ENCODE measurements at places on chromosomes 5 and 9.
A peak's percentile ranks its signal among the peaks of the same experiment; 100 is the strongest.

GRCh38 chr5:6713274-6714225 lies at the start of gene TENT4A:
TSS of gene TENT4A (plus strand) at chr5:6713432. CDS start at chr5:6713984, 552 bp downstream.
- DNase-seq: peak; percentile 8

DNA sequence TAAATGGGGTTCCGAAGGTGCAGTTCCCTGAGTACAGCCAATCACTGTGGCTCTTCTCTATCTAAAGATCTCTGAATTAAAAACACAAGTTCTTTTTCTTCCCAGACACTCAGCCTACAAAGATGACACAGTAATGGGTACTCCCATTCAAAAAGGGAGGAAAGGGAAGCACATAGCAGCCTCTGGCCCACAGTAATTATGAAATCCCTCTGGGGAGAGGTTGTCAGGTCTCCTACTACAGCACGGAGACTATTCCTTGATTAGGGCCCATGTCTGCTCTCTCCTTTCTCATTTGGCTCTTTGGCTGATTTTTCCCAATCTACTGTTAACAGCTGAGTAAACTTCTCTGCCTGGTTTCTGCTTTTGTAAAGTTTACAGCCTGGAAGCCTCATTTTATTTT lies 62.0 kb upstream of the RANBP3L start:
- DNase-seq: no peak

- no peak for DNase-seq
These were observed 61.4 kb upstream of the ADRA1B start for GRCh38 chr5:159854916-159855315.

GRCh38 chr9:87684627-87685219 lies 41.2 kb upstream of the CTSL start:
- no peak for DNase-seq

GRCh38 chr5:179307013-179307800 lies 38.1 kb downstream of the ADAMTS2 start:
- no peak for DNase-seq

DNA sequence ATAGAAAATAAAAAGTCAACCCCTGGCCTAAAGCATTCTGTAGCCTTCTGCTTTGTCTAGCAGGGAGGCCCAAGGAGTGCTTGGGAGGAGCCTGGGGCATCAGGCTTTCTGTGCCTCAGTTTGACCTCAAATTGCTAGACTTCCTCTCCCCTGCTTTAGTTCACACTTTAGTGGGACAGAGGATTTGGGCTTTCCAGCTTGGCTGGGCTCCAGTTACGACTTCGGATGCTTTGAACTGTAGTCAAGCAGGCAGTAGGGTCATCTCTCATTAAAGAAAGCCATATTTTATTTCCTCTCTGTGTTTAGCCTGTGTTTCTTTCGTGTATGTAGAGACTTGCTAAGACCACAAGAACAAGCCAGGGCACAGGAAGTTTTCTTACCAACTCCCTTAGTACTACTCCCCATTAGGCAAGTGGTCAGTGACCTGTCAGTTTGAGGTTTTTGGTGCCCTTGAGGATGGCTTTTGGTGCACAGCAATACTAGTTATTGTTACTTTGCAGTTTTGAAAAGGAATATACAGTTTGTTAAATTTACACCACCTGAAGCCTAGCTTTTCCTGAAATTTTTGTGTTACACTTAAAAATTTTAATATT lies 334.7 kb downstream of the NDUFS4 start:
- DNase-seq: no peak

GRCh38 chr9:14863402-14863801 lies 46.8 kb downstream of the FREM1 start:
- DNase-seq: no peak

DNA sequence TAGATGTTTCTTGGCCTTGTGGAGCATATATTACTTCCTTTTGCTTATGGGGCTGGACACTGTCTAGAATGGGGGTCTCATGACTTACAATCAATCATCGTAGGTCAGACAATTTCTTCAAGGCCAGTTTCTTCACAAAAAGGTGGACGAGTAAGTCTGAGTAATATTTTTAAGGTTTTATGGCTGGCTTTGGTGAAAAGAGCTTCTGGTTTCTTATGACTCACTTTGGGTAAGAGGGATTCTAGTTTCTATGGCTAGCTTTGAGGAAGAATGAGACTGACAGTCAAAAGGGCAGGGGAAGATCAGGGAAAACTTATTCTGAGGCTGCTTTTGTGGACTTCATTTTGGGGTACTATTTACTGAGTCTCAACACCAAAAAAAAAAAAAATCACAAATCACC lies 2067.2 kb upstream of the C9orf72 start:
- DNase-seq: no peak

DNA sequence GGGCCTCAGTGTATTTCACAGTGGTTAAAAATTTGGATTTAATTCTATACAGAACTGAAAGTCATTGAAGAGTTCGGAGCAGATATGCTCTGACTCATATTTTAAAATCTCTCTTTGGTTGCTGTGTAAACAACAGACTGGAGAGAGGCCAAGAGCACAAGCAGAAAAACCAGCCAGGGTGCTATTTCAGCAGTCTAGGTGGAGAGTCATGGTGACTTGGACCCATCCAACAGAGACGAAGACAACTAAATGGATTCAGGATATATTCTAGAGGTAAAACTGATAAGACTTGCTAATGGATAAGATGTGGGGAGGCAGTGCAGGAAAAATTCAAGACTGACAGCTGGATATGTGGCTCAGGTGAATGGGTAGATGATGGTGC lies 168.9 kb downstream of the MAPKAP1 start:
- DNase-seq: no peak

DNA sequence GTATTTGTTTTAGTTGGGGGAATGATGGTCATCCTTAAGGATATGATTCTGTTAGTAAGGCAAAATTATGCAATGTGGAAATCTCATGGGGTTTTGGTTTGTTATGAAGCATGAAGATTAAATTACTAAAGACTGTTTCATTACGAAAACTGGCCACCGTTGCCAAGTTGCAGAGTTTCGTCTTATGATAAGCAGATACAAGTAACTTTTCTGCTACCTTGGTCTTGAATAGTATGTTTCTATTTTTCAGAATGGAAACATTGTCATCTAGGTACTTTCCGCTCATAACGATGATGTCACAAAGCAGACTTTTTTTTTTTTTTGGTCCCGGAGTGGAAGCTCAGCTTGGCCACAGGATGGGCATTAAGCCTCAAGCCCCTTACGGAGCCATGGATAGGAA lies 4.2 kb downstream of the CCNI2 start:
- DNase-seq: peak; percentile 10

- no peak for DNase-seq
These were observed 125.1 kb downstream of the GDNF start for GRCh38 chr5:37714756-37715155.

- peak; percentile 28 for DNase-seq
These were observed 52.0 kb downstream of the ITGA2 start for GRCh38 chr5:53041071-53041692.

DNA sequence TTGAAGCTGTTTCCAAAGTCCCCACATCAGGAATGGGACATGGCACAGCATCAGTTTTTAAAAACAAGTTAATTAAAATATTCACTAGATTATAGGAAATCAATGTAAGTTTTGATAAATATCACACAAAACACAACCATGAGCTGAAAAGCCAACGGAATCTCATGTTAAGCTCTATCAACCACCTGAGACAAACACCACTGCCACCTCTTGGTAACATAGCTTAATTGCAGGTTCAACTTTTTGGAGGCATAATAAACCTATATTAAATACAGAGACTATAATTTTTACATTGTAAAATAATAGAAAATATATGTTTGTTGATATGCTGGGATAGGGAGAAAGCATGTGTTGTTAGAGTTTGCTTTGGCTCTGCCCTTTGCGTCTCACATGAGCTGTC lies 126.1 kb downstream of the SV2C start:
- no peak for DNase-seq

DNA sequence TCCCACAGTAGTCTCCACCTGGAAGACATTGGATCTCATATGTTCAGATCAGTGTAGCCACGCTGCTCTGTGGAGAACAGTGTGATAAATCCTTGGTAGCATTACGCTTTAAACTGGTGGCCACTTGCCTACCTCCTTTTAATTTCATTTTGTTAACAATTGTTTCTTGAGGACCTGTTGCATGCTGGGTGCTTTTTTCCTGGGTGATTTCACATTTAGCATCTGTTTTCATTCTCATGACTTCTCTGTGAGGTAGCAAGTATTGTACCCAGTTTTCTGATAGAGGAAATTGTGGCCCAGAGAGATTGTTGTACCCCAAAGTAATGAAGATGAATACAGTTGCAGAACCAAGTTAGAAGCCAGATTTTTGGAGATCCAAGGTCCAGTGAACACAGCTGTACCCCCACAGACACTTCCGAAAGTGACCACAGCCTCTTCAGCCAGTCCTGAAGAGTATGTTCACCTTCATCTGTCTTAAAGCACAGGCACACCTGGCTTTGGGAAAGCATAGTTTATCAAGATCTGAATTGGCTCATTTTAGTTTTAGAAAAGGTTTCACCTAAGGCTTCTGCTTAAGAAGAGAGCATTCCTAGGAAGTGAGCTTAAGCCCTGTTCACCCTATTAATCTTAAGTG lies 75.2 kb downstream of the F2RL2 start:
- no peak for DNase-seq

GRCh38 chr5:62288118-62288517 lies 17.9 kb upstream of the KIF2A start:
- DNase-seq: no peak

DNA sequence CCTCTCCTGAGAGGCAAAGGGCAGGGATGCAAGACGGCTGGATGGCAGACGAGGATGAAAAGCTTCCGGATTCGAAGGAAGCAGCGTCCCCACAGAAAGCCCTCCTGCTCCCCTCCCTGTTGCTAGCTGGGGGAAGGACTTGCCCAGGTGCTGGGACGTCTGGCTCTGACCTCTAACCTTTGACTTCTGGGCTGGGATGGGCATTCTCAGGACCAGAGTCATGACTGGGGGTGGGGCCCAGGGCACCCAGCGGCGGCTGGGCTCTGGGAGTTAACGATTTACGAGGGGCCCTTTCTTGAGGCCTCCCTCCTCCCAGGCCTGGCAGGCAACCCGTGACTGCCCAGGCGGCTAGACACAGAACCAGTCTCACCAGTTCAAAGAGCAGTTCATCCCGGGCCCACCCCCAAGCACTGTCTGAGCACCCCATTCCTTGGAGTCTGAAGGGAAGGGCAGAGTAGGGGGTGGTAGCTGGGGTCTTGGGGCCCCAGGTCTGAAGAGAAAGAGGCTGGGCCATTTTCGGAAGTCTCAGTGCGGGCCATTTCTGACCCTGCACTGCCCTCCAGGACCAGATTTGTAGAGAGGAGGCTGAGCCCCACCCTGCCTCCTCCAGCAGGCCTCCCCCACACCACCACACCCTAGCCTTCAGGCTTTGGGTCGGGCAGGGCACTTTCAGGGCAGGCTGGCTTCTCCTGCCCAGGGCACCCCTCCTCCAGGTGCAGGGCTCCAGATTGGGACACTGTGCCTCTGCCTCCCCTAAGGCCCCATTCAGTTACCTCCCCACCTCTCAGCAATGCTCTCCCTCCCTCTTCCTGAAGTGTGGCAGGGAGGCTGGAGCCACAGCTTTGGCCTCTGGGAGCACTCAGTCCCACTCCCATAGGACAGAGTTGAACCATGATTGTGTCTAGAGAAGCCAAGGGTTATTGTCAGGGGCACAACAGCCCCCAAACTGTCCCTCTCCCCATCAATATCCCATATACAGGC lies 5.0 kb upstream of the CXXC5 start:
- DNase-seq: no peak

DNA sequence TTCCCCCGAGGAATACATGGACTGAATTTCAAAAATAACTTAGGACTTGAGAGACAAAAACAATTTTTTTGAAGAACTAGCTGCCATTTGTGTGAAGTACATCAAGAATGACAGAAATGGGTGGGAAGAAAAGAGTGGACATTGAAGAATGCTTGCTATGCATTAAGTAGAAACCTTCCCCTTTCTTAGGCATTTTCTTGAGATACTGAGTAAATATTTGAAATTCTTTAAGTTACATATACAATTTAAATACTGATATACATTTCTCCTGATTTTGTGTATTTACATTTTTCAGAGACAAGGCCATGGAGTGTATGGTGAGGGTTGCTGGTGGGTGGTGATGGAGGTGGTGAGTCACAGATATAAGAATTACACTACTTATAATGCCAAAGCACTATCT lies 319.3 kb upstream of the ADAMTSL1 start:
- DNase-seq: no peak

DNA sequence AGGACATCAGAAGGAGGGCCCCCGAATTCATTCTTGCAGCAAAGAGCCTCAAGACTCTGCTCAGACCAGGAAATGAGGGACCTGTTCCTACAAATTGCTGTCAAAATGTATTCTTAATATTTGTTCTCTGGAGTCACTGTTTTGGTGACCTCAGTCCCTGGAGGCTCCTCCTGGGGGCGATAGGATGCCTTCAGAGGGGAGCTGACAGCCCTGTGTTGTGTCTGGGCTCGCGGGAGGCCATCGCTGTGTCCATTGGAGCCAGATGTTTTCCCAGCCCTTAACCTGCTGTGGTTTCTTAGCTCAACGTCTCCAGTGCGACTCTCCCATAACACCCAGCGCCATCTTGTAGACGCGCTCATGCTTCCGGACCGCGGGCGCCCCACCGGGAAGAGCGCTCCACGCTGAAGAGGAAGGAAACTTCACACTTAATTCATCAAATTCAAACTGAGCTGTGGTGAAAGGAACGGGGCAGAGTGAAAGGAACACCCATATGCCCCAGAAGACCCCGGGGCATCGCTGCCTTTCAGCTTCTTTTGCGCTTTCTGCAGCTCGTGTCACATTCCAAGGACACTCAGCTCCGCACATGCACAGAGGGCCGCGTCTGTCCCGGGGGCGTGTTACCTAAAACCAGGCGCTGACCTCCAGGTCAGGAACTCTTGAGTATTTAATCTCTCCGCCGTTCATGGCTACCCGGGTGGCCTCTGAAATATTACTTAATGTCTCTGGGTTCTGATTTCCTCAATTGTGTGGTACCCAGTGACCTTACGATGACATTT lies 112.3 kb upstream of the GDNF start:
- no peak for DNase-seq

- DNase-seq: no peak
These were observed 50.6 kb upstream of the NRARP start for GRCh38 chr9:137352511-137353222.

DNA sequence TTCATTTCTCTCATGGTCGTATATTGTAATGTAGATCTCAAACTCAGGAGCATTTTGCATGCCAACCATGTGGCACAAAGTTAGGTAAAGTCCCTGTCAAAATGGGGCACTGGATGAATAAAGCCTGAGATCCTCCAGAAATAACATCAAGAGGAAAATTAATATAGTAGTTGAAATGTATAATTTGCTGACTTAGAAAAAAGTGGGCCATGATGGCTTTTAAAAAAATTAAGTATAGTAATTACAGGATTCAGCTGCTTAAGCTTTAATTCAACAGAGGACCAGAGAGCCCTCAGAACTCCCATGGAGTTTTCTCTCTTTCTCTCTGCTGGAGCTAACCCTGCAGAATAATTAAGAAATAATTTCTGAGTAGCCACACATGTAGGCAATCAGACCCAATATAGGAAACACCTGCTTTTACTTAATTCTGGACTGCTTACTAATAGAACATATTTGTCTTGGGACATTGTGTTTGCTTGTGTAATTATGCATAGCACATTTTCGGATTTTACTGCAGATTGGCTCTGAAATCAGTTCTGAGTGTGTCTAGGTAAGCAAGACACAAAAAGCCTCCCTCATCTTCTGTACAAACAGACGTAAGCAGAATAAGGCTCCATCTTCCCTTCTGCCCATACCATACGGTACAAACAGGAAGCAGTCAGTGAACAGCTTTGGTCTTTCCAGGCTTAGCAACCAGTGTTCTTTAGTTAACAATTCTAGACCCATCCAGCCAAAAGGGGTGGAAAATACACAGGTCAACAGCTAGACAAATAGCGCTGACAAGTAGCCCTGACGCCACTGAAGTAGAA lies 26.5 kb upstream of the PCSK1 start:
- DNase-seq: no peak

GRCh38 chr9:10538073-10538472 lies 74.7 kb downstream of the PTPRD start:
- no peak for DNase-seq

GRCh38 chr5:33692980-33693379 lies 198.8 kb downstream of the ADAMTS12 start:
- DNase-seq: no peak

All from CD4-positive, alpha-beta T cell treated with Interleukin-15 for 4 hours (primary cell).